ENCODE measurements at places on chromosomes 13 and 19.

- no peaks in the 10 kb centered on the region for H3K27me3 ChIP-seq
- H3K36me3 ChIP-seq = no peaks in the 10 kb centered on the region
- no peak for DNase-seq
- H3K27ac ChIP-seq = no peak overlapping the region
- no peak overlapping the region for H3K4me3 ChIP-seq
Observed at GRCh38 chr13:53411463-53411862, 382.9 kb downstream of the OLFM4 start.

- no peaks in the 10 kb centered on the region for H3K4me1 ChIP-seq
- H3K36me3 ChIP-seq = peaks cover 17% of the 10 kb centered on the region
- H3K27me3 ChIP-seq = no peaks in the 10 kb centered on the region
- DNase-seq = no peak
- H3K27ac ChIP-seq = no peak overlapping the region
Observed at GRCh38 chr19:20558011-20558410, 7.6 kb downstream of the ZNF737 start.

GRCh38 chr19:55552620-55553019 lies 7.3 kb upstream of the SBK3 start:
- DNase-seq = no peak
- H3K27me3 ChIP-seq = peaks cover 22% of the 10 kb centered on the region
- H3K36me3 ChIP-seq = no peaks in the 10 kb centered on the region
- no peak overlapping the region for H3K27ac ChIP-seq
- no peak overlapping the region for H3K4me3 ChIP-seq

GRCh38 chr19:5104871-5105351 lies 136.0 kb downstream of the KDM4B start:
- no peak overlapping the region for H3K4me3 ChIP-seq
- peaks cover 21% of the 10 kb centered on the region for H3K4me1 ChIP-seq
- peaks cover 9% of the 10 kb centered on the region for H3K36me3 ChIP-seq
- H3K27me3 ChIP-seq = no peaks in the 10 kb centered on the region
- DNase-seq = peak; percentile 62

Measured in large intestine (tissue), 12 donors.